ENCODE measurements at places on chromosomes 3 and 15.

DNA sequence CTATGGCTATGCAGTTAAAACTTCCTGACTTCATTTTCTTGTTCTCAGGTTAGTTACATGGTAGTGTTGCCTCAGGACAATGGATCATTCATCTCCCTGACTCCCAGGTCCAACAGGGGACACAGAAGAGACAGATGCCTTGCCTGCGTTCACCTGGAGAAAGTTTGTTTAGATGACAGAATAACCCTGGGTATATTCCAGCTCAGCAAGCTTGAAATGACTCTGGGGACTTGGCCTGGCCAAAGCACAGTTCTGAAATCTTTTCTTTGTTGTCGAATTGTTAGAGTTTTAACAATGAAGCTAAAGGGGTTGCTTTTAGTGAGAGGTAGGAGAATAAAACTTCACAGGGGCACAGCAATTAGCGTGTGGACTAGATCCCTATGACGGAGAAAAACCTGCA lies 206.1 kb downstream of the PDZRN3 start:
- DNase-seq, result no peak

GRCh38 chr15:36465304-36465703 lies 114.1 kb upstream of the CDIN1 start:
- no peak for DNase-seq

GRCh38 chr3:153951276-153951675 lies 169.9 kb upstream of the ARHGEF26 start:
- DNase-seq, result no peak

DNA sequence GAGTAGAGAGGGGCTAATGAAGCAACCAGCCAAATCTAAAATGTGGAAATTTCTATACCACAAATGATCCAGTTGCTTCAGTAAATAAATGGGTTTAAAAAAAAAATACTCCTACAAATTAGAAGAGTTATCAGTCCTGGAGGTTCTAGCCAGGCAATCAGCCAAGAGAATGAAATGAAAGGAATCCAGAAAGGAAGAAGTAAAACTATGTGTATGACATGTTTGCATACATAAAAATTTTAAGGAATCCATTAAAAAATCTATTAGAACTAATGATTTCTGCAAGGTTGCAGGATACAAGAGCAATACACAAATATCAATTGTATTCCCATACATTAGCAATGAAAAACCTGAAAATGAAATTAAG lies 9.6 kb downstream of the MESP2 start:
- DNase-seq, result no peak

DNA sequence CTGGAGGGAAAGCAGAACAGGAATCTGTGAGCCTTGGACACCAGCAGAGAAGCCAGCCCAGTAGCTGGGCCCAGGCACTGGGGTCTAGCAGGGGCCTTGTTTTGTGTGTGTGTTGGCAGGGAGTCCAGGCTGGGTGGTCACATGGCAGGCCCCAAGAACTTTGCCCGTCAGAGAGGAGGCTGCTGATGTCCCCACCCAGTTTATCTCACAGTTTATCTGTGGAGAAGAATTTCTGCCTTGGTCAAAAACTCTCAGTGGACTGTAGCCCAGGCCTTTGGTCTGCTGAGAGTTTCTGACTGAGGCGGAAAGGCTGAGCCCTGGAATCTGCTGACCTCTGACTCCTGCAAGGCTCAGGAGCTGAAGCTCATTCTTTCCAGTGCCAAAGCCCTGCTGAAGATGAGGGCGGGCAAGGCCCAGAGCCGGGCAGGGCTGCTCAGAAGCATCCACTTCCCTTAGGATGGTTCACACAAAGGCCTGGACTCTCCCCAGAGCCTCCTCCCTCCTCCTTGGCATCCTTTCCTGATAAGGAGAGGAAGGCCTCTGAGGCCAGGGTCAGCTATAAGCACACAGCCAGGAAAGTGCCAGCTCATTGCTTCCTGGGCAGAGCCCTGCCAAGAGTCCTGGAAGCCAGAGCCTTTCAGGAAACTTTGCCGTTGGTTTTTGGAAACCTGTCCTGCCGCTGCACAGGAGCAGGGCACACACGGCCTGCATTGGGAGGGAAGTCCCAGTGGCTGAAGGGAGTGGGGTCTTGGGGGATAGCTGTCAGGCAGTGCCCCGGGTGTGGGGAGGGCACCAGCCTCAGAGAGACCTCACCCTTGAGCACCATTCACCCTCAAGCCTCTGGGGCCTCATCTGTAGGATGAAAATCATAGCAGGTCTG lies 37.2 kb upstream of the SLCO2A1 start:
- DNase-seq, result no peak

- no peak for DNase-seq
Measured at GRCh38 chr15:31320022-31320421, 6.6 kb upstream of the KLF13 start.

DNA sequence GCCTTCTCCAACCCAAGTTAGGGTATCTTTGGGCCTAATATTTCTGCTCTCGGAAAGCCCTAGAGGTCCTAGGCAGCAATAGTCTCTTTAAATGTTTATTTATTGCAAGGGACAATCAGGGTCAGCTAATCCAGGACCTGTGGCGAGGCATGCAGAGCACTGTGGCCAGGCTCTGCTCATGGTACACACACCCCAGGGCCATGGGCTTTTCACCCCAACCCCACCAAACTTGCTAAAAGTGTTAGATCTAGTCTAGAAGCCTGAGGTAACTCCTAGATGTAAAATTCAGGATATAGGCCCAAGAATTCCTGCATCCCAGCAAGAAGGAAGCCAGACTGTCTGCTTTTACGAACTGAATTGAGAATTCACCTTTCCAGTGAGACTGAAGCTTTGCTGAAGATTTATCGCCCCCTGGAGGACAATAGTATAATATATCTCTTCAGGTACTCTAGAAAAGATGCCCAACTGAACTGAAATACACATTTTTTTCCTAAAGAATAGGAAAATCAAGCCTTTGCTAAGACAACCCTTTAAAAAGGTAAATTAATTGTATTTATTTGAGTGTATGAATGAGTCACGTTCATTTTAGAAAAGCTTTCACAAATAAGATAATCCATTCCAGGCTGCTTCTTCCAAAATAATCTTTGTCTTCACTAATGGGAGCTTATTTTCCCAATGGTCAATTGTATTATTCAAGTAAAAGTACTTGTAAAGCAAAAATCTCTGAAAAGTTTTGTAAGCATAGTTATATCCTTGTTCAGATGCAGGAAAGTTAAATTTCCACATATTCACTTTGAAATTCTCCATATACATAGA lies 89.8 kb downstream of the LRRC3B start:
- DNase-seq, result peak; percentile 41

DNA sequence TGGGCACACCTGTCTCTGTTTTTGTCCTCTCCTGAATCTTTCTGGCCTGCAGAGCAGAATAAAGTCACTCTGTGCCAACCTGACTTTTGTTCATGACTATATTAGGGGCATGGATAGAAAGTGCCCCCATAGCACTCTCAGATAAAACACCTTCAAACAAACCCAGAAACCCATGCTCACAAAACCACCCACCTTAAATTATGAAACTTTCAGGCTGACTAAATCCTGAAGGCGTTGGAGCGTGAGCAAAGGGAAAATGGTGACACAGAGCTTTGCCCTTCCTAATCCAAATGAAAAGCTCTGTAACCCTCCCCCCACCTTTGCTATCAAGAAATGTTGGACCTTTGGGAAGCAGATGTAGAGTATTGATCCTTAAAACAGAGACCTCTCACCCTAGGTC lies 138.9 kb downstream of the IGF1R start:
- no peak for DNase-seq

DNA sequence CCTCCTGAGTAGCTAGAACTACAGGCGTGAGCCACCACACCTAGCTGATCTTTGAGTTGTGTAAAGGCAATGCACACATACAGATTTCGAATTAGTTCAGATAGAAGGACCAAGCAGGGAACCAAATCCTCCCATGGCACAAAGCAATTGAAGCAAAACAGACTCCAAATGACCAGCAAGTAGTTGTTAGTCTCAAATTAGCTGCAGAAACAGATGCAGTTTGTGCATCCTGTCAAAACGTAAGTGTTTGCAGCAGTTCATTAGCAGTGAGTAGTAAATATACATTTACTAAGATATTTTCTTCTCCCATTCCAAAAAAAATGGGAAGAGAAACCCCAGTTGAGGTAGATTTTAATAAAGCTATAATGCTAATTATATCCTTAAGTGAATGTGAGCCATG lies 15.8 kb upstream of the FAM174B start:
- no peak for DNase-seq

- DNase-seq, result no peak
Measured at GRCh38 chr15:68191555-68191954, 13.6 kb downstream of the CALML4 start.

DNA sequence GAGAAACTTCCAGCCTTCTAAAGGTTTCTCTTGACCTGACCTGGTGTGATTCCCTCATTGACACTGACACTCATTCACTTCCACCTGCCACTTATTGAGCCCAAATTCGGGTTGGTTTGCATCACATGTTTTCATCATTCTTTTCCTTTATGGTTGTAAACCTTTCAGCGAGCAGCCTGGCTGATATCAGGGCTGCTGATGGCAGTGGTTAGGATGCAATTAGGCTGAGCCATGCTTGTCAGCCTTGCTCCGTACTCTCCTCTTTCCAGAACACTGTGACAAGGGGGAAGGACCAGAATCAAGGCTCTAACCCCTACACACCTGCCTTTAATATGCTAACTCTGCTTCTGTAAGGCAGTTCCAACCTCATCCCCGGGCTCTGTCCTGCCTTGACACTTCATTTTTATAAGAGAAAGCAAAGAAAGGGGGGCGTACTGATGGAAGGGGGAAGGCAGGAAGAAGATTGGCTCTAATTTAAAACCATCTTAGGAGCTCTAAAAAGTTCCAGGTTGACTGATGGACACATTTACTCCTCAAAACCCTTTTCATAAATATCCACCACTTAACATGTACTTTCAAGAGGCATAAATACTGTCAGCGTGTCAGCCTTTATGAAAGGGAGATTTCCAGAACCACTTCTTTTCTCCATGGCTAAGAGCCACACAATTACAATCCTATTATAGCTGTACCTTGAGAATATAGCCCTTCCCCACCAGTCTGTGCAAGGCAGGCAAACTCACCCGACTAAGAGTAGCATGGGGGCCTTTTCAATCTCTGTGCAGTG lies 5.7 kb downstream of the NMNAT3 start:
- DNase-seq, result no peak

- DNase-seq, result peak; percentile 14
Measured at GRCh38 chr3:111473550-111473949, 68.4 kb upstream of the CD96 start.

DNA sequence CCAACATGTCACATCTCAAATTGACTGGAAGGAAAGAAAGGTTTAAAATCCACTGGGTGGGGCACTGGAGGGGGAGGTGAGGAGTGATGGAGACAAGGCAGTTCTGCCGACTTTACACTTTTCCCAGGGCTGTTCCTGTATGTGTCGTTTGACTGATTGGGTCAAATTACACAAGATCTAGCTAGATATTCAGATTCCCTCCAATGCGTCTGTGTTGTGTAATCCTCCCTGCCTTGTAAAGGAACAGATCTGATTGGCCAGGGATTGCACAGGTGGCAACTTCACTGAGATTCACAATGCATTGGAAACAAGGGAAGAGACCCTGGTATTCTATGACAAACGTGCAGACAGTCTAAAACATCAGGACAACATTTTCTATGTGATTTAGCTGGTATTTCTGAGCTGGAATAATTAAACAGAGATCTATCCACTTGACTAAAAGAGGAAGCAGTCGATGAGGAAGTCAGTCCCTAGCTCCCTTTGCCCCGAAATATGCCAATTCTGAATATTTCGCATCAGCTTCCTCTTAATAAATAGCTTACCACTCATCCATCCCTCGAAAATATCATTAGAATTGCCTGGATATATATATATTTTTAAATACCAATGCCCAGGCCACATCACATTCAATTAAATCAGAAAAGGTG lies 312.9 kb downstream of the RORA start:
- DNase-seq, result no peak

DNA sequence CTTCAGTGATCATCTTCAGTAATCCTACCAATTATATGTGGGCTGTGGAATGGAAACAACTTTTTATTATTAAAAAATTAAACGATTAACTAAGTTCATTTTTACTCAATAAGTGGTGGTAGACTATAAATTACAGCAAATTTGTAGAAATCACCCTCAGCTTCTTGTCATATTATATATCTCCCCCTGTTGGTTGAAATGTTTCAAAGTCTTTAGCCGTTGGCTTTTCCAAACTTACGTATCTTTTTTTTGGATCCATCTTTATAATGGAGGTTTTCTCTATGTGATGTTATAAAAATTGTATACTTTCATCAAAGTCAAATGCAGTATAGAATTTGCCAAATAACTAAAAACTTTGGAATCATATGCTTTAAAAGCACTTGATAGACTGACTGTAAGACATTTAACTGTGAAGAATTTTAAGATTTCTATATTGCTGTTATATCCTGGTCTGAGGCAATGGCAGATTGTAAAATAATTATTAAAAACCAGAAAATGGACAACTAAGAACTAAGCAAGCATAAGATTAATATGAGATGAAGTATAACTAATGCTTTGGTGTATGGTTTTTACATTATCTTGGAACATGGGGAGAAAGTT lies 44.7 kb downstream of the ATP11B start:
- DNase-seq, result no peak

DNA sequence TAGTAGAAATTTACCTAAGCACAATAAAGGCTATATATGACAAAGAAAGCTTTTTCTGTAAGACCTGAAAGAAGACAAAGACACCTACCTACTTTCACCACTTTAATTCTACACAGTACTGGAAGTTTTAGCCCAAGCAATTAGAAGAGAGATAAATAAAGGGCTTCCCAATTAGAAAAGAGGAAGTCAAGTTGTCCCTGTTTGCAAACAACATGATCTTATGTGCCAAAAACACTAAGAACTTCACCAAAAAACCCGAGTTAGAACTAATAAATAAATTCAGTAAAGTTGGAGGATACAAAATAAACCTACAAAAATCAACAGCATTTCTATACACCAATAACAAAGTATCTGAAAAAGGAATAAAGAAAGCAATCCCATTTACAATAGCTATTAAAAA lies 190.9 kb downstream of the NR2F2 start:
- DNase-seq, result no peak

GRCh38 chr3:186732169-186732766 lies 15.1 kb downstream of the KNG1 start:
- DNase-seq, result no peak

- DNase-seq, result no peak
Measured at GRCh38 chr15:75923756-75924155, 20.1 kb downstream of the FBXO22 start.

- no peak for DNase-seq
Measured at GRCh38 chr3:160169139-160169976, 55.9 kb upstream of the C3orf80 start.

- no peak for DNase-seq
Measured at GRCh38 chr3:107227091-107227490, 150.1 kb upstream of the CCDC54 start.

GRCh38 chr3:188574885-188575284 lies 420.9 kb downstream of the LPP start:
- DNase-seq, result no peak

GRCh38 chr3:34159613-34160420 lies 361.4 kb downstream of the PDCD6IP start:
- no peak for DNase-seq

GRCh38 chr15:61339516-61339915 lies 110.4 kb upstream of the RORA start:
- DNase-seq, result no peak
